ENCODE measurements at places on chromosomes 3 and 15. TPM values are rescaled to one million over a fixed set of nuclear protein-coding genes. Genes with fewer than 3 reads are reported as not detected.

DNA sequence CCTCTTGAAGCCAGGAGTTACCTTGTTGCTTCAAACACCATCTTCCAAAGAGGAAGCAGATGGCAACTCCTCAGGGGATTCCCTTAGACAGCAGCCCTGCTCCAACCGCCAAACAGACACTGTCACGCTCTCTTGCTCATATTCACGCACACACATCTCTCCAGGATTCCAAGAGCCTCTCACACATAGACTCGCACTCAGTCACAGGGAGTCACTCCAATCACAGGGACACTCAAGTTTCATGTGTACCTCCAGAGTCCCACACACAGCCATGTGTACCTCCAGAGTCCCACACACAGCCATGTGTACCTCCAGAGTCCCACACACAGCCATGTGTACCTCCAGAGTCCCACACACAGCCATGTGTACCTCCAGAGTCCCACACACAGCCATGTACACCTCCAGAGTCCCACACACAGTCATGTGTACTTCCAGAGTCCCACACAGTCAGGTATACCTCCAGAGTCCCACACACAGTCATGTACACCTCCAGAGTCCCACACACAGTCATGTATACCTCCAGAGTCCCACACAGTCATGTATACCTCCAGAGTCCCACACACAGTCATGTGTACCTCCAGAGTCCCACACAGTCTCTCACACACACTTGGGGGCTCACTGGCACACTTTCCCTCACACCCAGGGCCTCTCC lies 6.1 kb downstream of the VWA5B2 start:
- H3K27ac ChIP-seq = no peak overlapping the region
- DNase-seq = no peak
- H3K36me3 ChIP-seq = no peaks in the 10 kb centered on the region
- no peaks in the 10 kb centered on the region for H3K27me3 ChIP-seq

DNA sequence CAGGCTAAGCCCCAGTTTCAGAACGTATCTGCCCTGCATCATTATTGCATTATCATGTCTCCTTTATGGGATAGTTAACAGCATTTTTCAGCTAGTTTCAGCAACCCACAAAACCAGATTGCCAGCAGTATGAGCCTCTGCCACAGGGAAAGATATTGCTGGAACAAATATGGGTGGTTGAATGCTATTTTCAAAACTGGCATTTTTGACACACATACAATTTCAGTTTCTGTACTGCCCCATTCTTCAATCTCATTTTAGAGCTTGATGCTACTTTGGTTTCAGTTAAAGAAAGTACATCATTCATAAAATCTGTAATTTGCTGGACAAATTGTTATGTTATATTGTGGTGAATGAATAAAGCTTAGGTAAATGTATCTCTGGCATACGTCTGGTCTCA lies 1037.5 kb downstream of the NAALADL2 start:
- no peak overlapping the region for H3K4me3 ChIP-seq
- H3K27me3 ChIP-seq = no peaks in the 10 kb centered on the region
- no peaks in the 10 kb centered on the region for H3K36me3 ChIP-seq
- H3K4me1 ChIP-seq = no peaks in the 10 kb centered on the region
- DNase-seq = no peak

RTP1 gene
- total RNA-seq = not detected

- no peak for DNase-seq
- no peaks in the 10 kb centered on the region for H3K4me1 ChIP-seq
- no peaks in the 10 kb centered on the region for H3K27me3 ChIP-seq
- H3K27ac ChIP-seq = no peak overlapping the region
- H3K36me3 ChIP-seq = no peaks in the 10 kb centered on the region
These were observed 34.6 kb upstream of the MAGEF1 start for GRCh38 chr3:184746131-184747120.

- H3K27ac ChIP-seq = no peak overlapping the region
- no peak for DNase-seq
- H3K4me1 ChIP-seq = no peaks in the 10 kb centered on the region
- no peak overlapping the region for H3K4me3 ChIP-seq
- H3K36me3 ChIP-seq = no peaks in the 10 kb centered on the region
These were observed 286.1 kb upstream of the TLE3 start for GRCh38 chr15:70383856-70384255.

DNA sequence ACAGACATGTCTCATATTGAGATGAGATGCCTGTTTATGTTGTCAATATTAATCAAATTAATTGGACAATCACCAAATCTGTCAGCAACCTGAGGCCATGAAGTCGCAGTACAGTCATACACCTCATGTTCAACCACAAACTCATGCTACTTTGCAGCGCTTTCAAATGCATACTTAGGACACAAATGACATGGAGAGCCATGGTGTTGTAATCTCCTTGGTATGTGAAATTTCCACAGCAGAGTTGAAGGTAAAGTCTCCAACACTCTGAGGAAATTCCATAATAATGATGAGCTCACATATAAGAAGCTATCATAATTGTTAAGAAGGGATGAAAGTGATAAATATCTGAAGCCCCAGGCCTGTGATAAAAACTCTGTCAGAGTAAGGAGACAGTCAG lies 873.9 kb downstream of the MCTP2 start:
- DNase-seq = no peak
- H3K27ac ChIP-seq = no peak overlapping the region
- no peaks in the 10 kb centered on the region for H3K27me3 ChIP-seq

SLC12A1 gene
- not detected for total RNA-seq

SLC9C1 gene
- not detected for total RNA-seq

IQCF5 gene
- total RNA-seq = not detected

GRCh38 chr3:189457631-189458412 lies 173.4 kb upstream of the TP63 start:
- no peaks in the 10 kb centered on the region for H3K4me1 ChIP-seq
- H3K4me3 ChIP-seq = no peak overlapping the region
- no peaks in the 10 kb centered on the region for H3K27me3 ChIP-seq
- no peak for DNase-seq

TRPM1 gene
- total RNA-seq = not detected

C2CD4B gene
- 4.6 TPM for total RNA-seq

TMEM45A gene
- total RNA-seq = 55.5 TPM

Data from right lobe of liver (tissue), 6 donors.